CD14-positive monocyte (primary cell): ENCODE measurements at places on chromosomes 7 and 10.

DNA sequence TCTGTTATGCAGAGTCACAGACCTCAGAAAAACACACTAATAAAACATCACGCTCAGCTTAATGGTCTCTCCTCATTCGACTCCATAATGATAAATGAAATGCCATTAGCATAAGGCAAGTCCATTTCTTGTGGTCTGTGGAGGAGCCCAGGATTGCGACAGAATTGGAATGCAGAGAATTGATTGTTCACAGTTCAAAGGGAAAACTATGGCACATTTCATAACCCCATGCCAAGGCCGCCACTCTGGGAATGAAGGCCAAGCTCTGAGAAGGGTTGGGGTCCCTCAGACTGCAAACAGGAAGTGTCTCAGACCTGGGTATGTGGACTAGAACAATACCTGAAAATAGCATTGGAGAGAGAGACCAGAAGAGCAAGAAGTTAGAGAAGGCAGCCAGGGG, 398.9 kb downstream of the ADRA2A start:
- no peak for DNase-seq

GRCh38 chr7:84175461-84175860, 19.1 kb downstream of the SEMA3A start:
- DNase-seq: no peak

DNA sequence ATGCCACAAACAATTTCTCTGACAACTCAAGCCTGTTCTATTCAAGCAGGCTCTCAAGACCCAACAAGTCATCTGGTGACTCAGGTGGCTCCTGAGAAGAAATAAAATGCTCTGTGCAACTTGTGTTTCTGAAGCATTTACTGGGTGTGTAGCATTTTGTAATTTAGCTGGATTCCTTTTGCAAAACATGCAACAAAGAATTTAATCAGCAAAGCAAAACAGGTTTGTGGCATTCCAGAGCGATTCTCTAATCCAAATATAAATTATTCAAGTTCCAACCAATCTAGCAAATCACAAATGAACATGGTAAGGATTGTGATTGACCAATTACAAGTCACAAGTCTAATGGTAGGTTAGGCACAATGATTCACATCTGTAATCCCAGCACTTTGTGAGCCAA, 39.8 kb upstream of the C10orf67 start:
- DNase-seq: no peak

DNA sequence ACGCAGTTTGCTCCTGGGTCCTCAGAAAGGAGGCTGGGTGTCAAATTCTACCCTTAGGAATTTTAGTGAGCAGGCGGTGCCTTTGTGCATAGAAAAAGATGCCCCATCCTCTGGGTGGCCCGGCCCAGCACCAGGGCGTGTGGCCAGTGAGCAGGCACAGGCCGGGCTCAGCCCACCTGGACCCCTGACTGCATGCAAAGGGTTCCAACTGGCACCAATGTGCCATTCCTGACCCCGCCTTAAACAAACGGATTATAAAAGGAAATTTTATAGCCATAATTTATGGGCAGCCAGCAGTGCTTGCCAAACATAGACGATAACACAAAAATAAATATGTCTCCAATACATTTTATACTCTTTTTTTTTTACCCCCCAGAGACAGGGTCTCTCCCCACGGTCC, 40.1 kb upstream of the GNA12 start:
- no peak for DNase-seq

DNA sequence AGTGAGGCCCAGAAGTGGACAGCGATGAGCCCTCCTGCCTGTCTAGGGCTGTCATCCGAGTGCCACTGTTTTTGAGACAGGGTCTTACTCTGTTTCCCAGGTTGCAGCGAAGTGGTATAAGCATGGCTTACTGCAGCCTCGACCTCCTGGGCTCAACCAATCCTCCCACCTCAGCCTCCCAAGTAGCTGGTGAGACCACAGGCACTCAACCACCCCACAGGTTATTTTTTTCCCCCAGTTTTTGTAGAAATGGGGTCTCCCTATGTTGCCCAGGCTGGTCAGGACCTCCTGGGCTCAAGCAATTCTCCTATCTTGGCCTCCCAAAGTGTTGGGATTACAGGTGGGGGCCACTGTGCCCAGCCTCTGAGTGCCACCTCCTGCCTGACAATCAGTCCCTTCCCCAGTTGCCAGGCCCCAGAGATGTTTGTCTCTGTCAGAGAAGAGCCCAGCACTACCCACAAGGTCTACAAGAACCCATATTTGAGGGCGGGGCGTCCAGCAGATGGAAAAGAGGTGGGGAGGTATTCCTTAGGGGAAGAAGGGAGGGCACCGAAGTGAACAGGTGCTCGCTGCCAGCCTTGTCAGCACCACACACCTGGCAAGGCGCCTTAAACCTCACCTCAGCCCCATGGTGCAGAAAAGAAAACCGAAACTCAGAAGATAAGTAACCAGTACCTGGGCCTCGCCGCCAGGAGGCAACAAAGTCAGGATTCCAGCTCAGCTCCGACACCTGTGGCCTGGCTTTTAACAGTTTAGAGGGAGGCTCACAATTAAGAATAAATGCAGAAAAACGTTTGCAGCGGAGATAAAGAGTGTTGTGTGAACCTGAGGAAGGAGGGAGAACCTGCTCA, 77.4 kb upstream of the ANLN start:
- DNase-seq: no peak

DNA sequence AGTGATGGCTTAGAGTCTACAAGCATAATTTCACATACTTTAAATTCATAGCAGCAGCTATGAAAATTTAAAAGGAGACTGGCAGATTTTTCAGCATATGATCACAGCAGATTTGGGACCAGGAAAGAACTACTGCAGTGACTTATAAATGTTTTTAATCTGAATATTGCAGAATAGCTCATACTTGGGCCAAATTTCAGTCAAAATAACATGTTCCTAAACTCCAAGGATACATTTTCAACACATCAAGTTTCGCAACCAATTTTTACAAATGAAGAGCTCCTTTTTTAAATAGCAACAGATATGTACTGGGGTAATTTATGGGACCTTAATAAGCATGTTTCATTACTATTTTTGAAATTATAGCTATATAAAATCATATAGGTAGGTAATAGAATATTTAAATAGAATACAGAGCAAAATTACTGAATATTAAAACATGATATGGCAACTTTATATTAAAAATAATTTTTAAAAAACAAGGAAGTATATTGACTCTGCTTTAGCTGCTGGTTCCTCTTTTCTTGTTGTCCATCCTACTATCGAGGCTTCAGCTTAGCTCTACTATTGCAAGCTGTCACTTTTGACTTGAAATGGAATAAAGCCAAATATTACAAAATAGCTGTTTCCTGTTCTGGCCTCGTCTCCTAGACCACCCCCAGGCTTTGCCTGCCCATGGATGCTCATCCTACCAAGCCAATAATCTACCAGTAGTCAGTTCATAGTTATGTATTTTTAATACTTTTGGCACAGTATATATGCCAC, 123.1 kb downstream of the NRBF2 start:
- peak; percentile 92 for DNase-seq

GRCh38 chr7:155217634-155218033, 80.0 kb upstream of the INSIG1 start:
- no peak for DNase-seq
